ENCODE measurements at places on chromosomes 2 and 18.
A peak's percentile ranks its signal among the peaks of the same experiment; 100 is the strongest.

- DNase-seq, result no peak
These were observed 39.0 kb downstream of the CDCA7 start for GRCh38 chr2:173393636-173394035.

DNA sequence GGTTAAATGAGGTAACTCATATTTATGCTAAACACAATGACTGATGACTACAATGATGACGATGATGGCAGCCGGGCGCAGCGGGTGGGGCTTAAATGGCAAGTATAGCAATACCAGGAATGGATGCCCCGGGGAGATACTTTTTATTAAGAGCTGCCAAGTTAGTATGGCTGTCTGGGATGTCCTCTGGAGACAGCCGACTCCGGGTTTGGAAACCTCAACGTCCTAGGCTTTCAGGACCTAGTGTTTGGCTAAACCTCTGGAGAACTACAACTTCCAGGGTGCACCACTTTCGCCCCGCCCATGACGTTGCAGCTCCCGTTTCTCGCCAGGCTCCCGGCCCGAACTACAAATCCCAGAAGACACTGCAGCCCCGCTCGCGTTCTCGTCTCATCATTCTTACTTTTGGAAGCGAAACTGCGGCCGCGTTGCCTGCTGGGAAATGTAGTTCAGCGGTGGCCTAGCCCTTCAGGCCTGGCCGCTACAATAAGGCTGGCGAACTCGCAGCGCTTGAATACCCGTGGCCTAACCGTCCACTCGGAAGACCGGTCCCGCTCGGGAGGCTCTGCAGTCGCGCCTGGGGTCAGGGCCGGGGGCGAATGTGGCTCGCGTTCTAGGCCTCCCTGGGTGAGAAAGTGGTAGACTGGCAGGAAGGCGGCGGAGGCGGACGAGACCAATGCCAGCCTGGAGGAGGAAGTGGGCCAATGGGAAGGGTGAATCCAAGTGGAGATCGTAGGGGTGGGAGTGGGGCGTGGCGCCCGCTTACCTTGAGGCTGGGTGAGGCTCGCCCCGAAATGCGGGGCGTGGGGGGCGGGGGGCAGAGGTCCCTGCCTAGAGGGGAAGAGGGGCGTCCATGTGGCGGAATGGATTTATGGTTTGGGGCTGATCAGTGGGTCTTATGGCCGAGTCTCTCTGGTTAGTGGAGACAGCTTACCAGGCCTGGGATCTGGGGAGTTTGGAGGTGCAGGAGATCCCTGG lies at the start of gene SMARCAL1:
TSS of gene SMARCAL1 (plus strand) at position 463 of the 978 bp plus-strand sequence. CDS start 2,221 bp downstream, outside the sequence.
- DNase-seq, result peak; percentile 91

- no peak for DNase-seq
These were observed 19.8 kb downstream of the SPIRE1 start for GRCh38 chr18:12637901-12638643.

GRCh38 chr2:145864501-145864900 lies 1344.6 kb upstream of the ZEB2 start:
- no peak for DNase-seq

- no peak for DNase-seq
These were observed 1.5 kb downstream of the SPOPL start for GRCh38 chr2:138503087-138503442.

- DNase-seq, result no peak
These were observed 218.6 kb downstream of the DYM start for GRCh38 chr18:49241852-49242251.

GRCh38 chr2:43030551-43031307 lies 195.7 kb downstream of the ZFP36L2 start:
- no peak for DNase-seq
